ENCODE measurements at places on chromosomes 11 and 22.

DNA sequence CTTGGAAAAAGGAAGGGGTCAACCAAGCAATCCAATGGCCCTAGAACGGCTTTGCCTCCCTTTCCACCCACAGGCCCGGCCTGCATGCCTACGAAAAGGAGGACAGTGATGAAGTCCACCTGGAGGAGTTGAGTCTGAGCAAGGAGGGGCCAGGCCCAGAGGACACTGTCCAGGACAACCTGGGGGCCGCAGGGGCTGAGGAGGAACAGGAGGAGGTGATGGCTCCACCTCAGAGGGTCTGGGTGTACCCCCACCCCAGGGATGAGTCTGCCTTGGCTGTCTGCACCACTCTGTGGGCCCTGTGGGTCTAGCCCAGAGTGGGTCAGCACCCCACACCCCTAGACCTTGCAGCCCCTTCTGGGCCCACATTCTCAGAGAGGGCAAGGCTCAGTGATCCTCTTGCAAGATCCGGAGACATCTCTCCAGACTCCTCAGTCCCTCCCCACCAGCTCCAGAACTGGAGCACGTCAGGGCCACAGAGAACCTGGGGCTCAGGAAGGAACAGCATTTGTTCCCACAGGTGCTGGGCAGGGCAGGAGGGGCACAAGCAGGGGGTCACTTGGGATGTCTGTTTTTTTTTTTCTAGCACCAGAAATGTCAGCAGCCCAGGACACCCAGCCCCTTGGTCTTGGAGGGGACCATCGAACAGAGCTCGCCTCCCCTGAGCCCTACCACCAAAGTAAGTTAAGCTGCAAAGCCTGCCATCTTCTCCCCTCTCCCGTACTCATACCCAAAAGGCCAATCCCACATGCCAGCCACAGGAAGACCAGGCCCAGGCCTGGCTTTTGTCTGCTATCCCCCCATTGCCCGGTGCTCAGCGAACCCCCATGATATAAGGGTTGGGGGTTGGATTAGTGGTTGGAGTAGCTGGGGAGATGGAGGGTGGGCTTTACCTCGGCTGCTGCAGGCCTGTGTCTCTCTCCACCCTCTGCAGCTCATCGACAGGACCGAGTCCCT is 8.1 kb downstream of the PRR33 start:
- DNase-seq, result no peak

DNA sequence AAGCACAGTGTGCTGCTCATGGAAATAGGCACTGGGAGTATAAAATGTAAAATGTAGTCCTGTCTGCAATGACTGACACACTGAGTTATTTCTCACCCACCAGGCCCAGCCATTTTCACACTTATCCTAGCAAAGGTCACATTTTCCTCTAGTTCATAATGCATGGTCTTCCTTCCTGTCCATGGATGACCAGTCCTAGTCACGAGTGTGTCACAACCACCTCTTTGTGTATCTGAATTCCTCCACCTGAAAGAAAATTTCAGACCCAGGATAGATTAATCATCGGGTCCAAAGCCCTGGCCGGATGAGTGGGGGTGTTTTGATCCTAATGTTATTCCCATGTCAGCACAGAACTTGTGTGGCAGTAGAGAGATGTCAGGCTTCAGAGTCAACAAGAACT is at the start of gene MRGPRX4:
Gene MRGPRX4, plus strand, starts transcription at position 172 of the 400 bp plus-strand sequence. CDS start 420 bp downstream, outside the sequence.
- no peak for DNase-seq

GRCh38 chr11:111391328-111392124 is 12.5 kb upstream of the POU2AF1 start:
- DNase-seq, result no peak

DNA sequence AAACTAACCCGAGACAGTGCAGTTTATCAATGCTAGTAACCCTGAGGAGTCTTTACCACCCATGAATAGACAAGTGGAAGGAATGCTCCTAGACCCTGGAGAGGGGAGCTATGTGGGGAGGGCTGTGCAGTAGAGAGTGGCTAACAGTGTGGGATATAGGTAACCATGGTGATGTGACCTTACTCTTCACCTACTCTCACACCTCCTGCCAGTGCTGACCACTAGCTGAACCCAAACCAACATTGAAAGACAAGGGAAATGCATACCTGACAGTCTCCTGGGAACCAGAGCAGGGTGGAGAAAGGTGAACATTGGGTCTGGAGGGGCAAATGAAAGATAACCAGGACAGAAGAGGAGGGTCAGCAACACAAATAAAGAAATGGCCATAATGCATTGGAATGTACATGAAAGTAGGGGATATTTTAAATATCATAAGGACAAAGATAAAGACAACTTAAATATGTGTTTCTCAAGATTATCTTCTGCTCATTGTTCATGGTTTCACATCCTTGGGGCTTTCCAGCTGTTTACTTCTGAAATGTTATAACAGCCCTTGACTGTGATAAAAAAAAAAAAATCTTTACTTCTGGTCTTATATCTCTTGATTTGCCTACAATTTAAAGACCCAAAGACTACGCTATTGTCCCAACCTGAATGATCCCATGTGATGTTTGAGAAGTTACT is 983.3 kb upstream of the TENM4 start:
- DNase-seq, result peak; percentile 63

DNA sequence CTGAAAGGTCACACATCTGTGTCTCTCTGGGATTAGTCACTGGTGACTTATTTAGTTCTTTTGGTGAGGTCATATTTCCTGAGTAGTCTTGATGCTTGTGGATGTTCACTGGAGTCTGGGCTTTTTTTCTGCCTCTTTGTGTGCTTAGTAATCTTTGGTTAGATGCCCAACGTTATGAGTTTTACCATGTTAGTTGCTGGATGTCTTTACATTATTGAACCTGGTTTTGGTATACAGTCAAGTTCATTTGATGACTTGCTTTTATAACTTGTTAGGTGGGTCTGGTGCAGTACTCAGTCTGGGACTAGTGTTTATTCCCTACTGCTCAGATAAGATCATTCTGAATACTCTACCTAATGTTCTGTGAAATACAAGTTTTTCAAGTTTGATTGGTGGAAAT is 26.2 kb upstream of the SLC37A2 start:
- DNase-seq, result no peak

DNA sequence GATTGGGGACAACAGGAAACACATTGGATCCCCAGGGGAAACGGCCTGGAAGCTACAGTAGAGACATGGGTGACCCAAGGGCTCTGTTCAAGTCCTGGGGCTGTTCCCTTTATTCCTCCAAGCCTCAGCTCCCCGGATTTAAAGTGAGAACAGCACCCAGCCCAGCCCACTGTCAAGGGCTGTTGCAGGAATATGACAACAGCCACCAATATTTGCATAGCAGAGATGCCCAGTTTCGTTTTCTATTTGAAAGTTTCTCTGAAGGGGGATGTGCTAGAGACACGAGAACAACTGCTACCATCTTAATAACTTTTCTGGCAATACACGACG is 81.1 kb upstream of the WNT7B start:
- DNase-seq, result no peak

GRCh38 chr11:34273099-34273498 is 84.7 kb downstream of the ABTB2 start:
- no peak for DNase-seq

- peak; percentile 85 for DNase-seq
Observed at GRCh38 chr11:133134314-133135173, 397.8 kb downstream of the OPCML start.

DNA sequence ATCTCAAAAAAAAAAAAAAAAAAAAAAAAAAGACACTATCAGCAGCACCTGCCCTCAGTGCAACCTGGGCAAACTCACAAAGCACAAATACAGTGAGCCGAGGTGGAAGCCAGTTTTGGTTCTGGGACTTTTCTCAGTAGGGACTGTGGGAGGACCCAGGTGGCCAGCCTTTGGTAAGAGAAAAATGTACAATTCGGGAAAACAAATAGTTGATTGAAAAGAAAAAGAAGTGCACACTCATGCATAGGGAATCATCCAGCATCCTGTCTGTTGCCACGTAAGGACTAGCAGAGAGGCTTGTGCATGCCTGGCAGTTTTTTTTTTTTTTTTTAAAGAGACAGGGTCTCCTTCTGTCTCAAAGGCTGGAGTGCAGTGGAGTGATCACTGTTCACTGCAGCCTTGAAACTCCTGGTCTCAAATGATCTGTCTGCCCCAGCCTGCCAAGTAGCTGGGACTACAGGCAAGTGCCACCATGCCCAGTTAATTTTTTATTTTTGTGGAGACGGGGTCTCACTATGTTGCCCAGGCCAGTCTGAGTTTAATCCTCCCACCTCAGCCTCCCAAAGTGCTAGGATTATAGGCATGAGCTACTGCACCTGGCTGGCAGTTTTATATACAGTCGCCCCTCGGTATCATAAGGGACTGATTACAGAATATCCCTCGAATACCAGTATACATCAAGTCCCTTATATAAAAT is 36.7 kb downstream of the TPST2 start:
- no peak for DNase-seq

DNA sequence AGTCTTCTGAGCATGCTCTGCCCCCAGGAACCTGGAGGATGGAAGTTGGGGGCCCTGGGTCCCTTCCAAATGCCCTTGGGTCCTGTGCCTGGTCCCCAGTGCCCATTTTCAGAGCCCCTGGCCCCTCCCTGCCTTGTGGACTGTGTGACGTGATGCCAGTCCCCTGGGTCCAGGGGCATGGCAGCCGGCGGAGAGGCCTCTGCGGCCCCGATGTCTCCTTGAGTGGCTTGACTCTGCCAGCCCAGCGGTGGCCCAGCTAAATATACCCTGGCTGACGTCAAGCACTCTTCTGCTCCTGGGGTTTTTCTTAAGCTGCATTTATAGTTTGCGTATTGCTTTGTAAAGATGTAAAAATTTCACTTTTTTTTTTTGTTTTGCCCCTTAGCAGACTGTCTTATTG is 35.2 kb upstream of the PARVG start:
- no peak for DNase-seq

GRCh38 chr11:44217432-44217831 is 92.5 kb downstream of the ALX4 start:
- no peak for DNase-seq

DNA sequence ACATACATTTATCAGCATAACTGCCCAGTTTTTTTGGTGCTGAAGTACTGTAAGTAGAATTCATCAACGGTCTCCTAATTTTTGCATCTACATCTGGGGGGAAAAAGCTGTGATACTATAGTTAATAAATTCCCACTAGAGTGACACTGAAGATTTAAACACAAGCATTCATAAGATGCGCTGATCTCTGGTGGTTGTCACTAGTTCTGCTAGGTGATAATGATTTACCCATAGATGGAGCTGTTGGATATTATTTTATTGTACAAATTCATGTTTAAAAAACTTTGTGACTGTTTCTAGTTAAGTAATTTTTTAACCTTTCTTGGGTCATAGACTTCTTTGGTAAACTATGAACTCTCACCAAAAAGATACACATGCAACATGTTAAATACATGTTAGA is 106.6 kb downstream of the EMSY start:
- no peak for DNase-seq

GRCh38 chr11:10653946-10654810 is 39.4 kb downstream of the IRAG1 start:
- DNase-seq, result peak; percentile 80

DNA sequence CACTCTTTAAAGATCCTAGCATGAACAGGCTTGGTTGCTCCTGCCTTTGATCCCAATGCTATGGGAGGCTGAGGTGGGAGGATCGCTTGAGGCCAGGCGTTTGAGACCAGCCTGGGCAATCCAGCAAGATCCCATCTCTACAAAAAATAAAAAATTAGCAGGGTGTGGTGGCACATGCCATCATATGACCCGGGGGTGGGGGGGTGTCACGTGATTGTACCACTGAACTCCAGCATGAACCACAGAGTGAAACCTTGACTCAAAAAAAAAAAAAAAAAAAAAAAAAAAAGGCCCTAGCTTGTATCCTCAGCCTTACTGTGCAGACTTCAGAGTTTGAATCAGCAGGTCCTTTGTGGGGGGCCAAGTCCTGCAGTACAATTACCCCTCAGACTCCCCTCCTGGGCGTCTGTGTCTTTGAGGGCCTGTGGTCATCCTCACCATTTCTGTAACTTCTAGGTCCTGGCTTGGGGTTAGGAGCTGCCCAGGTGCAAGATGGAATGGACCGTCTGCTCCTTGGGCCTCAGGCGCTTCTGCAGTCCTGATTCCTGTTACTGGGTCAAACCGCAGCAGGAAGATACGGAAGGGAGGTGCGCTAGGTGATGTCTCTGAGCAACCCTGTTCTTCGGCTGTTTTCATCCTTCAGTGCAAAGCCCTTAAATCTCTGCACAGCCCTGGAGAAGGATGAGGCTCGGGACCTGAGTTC is 208.1 kb downstream of the CTTN start:
- no peak for DNase-seq

DNA sequence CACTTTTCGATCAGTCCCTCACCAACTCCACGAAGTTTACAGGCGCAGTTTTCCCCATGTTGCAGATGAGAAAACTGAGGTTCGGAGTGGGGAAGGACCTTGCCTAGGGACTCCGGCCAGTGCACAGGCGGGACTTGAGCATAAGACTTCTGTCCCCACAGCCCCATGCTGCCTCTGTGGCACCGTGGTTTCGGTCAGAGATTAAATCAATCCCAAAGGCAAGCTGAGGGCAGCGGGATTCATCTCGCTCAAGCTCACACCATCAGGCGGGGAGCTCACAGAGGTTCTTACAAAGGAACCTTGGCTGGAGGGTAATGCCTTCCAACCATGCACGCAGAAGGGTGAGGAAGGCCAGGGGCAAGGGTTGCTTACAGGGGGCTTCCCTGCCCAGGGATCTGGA is 115.5 kb downstream of the PHF21B start:
- DNase-seq, result no peak

DNA sequence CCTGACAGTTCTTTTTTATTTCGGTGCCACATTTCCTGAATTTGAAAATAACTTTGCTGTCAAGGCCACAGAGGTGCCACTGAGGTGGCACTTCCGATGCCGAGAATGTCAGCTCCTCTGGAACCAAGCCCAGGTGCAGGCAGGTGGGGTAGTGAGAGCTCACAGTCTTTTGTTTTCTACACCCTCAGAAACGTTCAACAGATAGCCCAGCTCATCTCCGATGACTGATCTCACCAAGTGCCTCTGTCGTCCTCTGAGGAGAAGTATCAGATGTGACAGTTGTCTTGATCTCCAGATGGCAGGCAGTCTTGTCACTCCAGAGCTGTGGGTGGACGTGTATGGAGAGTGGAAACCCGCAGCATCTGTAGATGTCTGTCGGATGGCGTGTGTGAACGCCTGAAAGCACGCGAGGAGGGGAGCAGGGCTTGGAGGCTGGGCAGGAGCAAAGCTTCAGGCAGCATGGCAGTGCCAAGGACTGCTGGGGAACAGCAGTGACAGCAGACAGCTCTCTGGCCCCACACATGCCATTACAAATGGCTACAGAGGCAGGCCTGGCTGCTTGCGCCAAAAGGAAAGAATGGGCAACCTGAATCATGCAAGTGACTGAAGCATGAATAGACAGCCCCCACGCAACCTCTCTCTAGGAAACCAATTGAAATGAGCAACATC is 877.0 kb downstream of the OPCML start:
- no peak for DNase-seq
